ENCODE measurements at places on chromosomes 2 and 18.

GRCh38 chr2:15385184-15385583, 175.9 kb downstream of the NBAS start:
- no peak for DNase-seq

DNA sequence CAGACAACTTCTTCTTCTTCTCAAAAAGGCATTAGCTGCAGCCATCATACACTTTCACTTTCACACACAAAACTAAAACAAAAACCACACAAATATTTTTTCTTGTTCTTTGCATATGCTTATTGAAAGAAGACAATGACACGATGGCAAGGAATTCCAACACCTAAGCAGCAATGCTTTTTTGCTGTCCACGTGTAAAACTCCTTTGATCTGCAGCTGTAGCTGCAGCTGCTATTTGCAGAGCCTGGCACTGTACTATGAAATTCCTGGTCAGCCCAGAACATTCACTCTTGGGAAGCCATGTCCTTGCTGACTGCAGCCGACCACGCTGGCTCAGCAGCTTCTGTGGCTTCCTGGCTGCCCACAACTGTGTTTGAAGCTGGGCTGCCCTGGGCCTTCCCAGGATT, 316.2 kb downstream of the CDH2 start:
- DNase-seq, result no peak

DNA sequence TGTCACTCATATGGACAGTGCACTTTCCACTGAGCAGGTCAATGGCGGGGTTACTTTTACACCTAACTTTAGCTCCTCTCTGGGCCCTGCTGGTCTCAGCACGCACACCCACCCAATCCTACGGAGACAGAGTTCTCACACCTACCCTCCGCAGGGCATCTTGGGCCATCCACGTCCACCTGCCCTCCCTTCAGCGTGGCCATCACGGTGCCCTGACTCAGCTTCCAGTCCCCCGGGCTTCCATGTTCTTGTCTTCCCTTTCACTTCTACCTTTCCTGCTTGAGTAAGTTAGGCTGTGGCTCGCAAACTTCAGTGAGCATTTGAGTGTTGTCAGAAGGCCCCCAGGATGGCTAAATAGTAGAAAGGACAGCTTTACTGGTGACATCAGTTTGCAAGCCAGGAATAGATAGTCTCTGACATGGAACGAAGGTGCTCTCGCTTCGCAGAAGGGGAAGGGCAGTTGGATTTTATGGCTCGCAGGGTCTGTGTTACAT, 232.4 kb downstream of the SEPTIN10 start:
- DNase-seq, result no peak

GRCh38 chr2:47735912-47736311, 47.0 kb upstream of the MSH6 start:
- DNase-seq, result no peak

GRCh38 chr2:218892693-218893348, 12.2 kb downstream of the WNT10A start:
- peak; percentile 93 for DNase-seq

- DNase-seq, result no peak
These were observed 298.2 kb downstream of the DYSF start for GRCh38 chr2:71751590-71751989.

DNA sequence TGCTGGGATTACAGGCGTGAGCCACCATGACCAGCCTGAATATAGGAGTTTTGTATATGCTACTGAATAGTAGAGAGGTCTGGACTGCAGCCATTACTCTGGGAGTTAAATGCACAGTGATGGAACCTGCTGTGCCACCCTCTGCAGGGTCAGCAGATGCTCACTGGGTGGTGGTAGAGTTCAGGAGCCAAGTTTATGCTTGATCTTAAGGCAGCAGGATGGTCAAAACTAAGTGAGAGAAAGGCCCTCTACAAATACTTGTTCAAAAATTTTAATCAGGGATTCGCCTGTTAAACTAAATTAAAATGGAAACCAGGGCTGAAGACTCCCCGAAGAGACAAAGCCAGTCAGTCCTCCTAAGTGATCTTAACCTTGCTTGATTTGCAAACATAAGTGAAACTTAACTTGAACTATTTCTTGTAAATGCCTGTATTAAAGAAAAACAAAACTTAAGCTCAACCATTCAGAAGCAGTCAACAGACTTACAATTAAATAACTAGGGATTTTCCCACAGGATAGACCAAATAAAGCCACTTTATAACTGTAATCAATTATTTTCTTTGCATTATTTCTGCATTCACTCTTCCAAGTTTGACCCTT, 4.2 kb upstream of the WDFY1 start:
- no peak for DNase-seq

- DNase-seq, result no peak
These were observed 85.5 kb upstream of the PGAP1 start for GRCh38 chr2:197011801-197012641.

DNA sequence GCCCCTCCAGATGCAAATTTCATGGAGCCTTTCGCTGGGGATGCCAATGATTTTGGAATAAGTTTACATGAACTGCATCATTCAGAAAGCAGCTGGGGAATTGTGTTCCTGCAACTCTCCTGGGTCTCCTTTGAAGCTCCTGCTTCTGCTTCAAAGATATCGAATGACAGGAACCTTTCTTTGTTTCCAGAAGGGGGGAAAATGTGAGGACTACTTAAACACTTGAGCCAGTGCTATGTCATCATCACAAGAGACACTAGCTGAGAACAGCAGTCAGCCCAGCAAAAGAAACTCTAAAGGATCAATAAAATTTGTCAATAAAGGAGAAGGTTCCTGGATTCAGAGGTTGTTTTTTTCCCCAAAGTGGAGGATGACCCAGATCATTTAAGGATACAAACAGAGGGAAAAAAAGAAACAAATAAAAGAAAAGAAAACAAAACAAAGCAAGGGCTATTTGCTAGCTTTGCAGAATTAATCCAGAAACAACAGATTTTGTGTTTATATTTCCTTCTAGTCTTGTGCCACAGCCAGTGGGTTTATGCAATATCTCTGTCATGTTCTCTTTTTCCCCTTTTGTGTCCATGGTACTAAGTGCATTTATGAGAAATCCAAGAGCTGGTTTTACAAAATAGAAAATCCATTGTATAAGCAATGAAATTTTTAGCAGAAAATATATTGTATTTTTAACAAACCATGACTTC, 463.7 kb downstream of the CDH2 start:
- no peak for DNase-seq

GRCh38 chr2:118752762-118753429, 94.6 kb downstream of the EN1 start:
- DNase-seq, result no peak

- no peak for DNase-seq
These were observed 46.3 kb downstream of the MYCN start for GRCh38 chr2:15986644-15987043.

DNA sequence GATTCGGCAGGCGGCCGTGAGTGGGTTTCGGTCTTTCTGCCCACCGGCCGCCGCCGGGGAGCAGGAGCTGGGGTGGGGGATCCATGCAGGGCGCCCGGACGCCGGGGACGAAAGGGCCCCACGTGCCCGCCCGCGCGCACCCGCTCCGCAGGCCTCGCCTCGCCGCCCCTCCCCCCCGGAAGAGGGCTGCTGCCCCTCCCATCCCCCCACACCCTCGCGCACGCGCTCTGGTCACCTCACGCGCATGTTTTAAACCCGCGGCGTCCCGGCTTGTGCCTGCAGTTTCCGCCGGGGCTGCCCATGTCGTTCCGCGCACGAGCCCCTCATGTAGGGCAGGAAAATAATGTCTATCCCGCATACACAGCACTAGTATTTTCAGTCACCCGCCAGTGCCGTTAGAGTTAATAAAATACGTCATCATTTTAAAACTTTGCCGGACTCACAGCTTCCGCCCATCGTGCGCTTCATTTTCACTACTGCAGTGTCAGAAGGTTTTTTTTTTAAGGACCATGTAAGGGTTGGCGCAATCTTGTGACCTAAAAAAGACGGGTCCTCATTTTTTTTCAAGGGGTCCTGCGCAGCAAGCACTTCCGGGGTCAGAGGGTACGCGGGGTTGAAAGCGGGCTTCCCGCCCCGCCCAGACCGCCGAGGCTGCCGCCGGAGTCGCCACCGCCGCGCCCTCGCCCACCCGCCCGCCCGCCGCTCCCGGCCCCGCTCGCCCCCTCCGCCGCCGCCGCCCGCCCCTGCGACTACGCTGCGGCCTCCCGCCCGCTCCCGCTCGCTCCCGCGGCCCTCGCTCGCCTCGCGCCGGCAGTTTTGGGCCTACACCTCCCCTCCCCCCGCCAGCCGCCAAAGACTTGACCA, at the start of gene PCBP1:
Gene PCBP1, plus strand, starts transcription at position 640 of the 864 bp plus-strand sequence. CDS start 267 bp downstream, outside the sequence.
- peak; percentile 98 for DNase-seq

DNA sequence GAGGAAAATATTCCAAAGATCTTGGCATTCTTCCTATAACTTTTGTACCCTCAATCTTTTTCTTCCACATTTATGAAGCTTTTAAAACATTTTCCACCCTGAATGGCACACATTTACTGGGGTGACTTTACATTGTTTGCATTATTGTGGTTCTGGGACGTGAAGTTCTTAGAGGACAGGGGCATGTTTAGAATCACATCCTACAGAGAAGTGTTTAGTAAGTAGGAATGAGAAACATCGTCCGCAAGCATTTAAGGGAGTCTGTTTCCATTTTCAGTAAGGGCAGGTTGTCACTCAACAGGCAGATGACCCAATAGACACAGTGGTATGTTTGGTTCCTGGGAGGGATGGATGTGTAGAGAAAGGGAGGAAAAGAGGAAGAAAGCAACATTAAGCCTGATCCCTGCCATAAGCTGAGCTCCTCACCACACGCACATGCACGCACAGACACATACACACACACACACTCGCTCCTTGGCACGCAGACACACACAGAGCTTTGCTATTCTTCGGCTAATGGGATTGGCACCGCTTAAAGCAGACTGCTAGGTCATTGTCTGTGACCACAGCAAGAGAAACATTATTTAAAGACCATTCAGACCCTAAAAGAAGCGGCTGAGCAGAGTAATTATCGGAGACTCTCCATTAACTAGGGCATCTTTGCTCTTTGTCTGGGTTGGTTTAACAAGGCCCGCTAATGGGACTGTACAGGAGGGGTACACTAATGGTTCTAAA, 14.2 kb upstream of the PLEKHM3 start:
- DNase-seq, result no peak

All from CD8-positive, alpha-beta memory T cell (primary cell).